Fibroblast of the conjunctiva (primary cell): ENCODE measurements at places on chromosomes 2 and 18.

DNA sequence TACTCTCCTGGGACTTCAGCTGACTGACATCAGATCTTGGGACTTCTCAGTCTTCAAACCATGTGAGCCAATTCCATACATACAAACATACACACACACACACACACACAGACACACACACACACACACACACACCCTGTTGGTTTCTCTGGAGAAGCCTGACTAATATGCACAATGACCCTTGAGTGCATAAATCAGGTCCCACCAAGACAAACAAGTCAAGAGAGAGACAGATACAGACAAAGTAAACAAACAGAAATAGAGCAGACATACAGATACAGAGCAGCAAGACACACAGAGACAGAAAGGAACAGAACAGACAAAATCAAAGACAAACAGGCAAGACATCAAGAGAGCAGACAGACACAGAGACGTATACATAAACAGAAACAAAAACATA lies 43.8 kb upstream of the DDX18 start:
- no peak for DNase-seq

- DNase-seq: no peak
Observed at GRCh38 chr2:10549621-10550020, 101.5 kb upstream of the ODC1 start.

GRCh38 chr2:149931486-149931885 lies 343.9 kb upstream of the MMADHC start:
- DNase-seq: no peak

DNA sequence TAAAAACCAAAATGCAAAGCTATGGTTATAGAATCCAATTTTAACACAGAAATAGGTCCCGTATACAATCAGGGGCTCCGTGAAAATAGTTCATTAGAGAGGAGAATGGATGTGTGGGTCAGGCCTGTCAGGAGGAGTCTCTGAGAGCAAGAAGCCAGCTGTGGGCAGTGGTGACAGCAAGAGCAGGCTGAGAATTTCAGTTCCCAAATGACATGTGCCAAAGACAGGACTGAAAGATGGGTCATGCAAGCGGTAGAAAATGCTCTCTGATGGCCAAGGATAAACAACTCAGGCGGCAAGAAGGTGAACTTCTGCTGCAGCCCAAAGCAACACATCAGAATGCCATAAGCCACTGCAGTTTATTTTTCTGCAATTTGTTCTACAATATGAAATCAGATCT lies 100.4 kb downstream of the CCDC141 start:
- DNase-seq: no peak

GRCh38 chr2:127049927-127050802 lies 56.8 kb downstream of the BIN1 start:
- no peak for DNase-seq

DNA sequence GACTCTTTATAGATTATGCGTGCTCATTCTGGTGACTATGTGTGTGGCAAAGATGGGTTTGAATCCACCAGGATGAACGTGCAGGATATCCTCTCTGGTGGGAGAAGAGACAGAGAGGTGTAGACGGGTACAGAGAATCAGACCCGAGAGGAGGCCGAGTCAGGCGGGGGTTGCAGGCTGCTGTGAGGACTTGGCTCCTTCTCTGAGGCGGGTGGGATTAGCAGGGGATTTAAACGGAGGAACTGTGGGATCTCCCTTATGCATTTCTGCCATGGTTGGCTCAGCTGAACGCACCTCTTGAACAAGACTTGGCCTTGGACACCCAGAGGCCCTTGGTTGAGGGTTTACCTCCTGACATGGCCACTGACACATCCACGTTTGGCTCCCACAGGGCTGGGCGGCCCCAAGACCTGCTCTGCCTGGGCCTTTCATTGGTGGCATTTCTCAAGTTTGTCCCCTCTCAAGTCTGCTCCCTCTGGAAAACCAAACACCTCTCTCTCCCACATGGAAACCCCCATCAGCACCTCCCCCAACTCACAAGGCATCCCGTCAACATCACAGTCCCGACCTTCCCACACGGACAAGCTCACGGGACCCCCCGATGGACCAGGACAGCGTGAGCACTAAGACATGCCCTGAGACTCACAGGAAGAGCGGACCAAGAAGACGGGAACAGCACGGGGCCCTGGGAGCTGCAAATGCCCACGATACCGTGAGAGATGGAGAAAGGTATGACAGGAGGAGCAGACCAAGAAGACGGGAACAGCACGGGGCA lies 158.3 kb downstream of the RTP5 start:
- DNase-seq: no peak

DNA sequence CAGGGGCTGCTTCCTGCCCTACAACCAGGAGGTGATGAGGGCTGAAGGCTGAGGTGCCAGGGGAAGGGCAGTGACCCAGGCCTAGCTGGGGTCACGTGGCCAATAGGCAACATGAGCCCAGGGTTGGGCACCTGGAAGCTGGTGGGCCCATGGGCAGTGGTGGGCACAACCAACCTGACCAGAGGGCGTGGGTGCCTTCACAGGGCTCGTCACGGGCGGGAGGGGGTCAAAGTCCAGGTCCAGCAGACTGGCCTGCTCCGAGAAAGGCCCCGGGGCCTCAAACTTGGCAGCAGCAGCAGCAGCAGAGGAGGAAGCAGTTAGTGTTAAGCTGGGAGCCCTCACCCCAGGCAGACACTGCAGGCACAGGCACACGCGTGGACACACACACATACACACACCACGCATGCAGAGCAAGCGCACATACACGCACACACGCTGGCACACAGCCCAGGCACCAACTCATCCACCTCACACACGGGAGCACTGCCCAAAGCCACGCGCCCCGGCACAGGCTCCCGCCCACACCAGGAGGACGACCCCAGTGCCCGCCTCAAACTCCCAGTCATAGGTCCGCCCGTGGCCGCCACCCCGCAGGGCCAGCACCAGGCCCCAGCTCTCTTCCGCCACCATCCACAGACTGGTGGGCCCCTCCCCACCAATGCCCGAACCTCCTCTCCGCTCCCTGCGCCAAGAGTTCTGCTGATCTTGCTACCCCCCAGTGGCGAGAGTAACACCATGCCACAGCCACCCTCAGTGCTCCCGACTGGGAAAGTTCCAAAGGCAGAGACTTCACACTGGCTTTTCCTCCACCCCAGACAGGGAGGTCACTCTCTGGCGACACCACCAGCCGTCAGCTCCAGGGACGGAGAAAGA lies 53.0 kb downstream of the BIN1 start:
- DNase-seq: no peak

DNA sequence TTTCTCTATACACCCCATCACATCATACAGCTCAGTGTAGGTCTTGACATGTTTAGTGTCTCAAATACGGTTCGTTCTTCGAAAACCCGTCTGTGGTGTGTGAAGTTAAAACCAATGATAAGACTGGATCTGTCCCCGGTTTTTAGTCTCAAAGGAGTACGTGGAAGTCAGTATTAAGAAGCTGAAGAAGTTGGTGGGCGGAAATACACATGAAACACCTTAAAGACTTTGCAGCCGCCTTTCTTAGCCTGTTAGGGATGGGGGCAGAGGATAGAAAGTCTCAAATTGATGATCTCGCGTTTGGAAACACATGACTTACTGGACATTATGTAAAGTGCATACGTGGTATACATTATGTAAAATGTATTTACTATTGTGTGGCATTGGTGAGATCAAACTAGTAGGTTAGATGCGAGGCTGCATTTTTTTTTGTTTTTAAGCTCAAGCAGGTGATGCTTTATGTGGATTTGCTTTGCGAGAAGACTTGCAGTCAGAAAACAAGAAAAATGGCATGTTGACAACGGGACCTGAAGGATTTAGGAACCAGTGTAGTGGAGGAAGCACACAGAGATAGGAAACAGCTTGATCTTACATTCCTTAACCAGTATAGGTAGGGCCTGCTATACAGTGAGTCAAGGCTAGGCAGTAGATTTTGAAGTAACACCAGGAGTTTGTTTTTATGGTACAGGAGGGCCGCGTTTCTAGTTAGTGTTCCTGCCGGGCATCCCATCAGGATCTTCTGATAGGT lies 1.2 kb downstream of the CNOT11 start:
- DNase-seq: no peak

GRCh38 chr2:147108548-147108947 lies 736.3 kb upstream of the ACVR2A start:
- DNase-seq: no peak

- DNase-seq: no peak
Observed at GRCh38 chr2:194705398-194705797, 951.6 kb upstream of the SLC39A10 start.
